ENCODE measurements at places on chromosomes 1 and 21.

- DNase-seq, result no peak
Observed at GRCh38 chr1:65164633-65165032, 16.6 kb downstream of the AK4 start.

- no peak for DNase-seq
Observed at GRCh38 chr1:208456487-208456886, 212.3 kb upstream of the PLXNA2 start.

DNA sequence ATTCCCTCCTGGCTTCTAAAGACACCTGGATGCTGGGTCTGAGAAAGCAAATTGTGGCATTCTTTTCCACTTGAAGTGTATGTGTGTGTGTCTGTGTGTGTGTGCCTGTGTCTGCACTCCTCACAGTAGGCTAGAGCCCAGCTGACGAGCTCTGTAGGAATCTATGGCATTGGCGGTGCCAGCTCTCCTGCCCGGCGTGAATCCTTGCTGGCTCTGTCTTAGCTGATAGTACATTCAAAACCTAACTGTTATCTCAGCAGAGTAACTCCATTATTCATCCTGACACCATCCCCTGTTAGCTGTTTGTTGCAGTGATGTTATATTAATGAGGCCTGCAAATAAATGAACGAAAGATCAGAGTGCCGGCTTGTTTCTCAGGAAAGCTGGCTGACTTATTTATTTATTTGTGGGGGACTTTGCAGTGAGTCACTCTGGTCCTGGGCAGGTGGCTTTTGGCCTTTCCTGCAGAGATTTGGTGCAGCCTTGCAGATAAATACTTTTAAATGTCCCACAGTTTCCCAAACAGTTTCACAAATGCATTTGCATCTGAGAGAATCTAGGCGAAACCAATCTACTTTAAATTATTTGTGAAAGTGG is 160.6 kb upstream of the CD34 start:
- DNase-seq, result no peak

DNA sequence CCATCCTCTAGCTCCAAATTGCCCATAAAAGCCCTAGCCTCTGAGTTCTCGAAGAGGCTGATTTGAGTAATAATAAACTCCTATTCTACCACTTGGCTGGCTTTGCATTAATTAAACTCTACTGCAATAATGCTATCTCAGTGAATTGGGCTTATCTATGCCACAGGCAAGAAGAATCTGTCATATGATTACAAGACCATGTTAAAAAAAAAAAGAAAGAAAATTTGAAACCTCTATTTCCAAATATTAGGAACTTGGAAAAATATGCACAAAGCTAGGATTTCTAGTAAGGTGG is 27.6 kb upstream of the SGIP1 start:
- DNase-seq, result no peak

GRCh38 chr1:167510244-167510643 is 8.1 kb downstream of the CD247 start:
- no peak for DNase-seq

- no peak for DNase-seq
Observed at GRCh38 chr1:156503698-156504437, 3.3 kb upstream of the MEF2D start.

DNA sequence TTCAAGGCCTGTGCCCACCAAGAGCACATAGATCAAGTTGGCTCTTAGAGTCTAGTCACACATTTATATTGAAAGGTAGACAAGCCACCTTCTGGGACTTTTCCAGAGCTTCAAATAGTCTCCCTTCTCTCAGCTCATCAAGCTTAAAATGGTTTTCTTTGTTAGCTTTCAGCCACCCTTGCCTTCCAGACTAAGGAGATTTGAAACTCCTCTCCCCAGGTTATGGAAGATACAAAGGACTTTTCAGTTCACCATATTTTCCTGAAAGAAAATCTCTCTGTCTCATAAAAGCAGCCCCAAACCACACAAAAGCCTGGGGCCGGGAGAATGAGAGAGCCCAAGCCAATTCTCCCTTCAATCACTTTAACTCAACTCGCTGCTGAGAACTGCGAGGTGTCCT is 134.1 kb downstream of the ZC3H11B start:
- no peak for DNase-seq
